ENCODE measurements at places on chromosomes 13 and 19.

- DNase-seq, result peak; percentile 94
Measured at GRCh38 chr19:16180611-16181010, 4.6 kb upstream of the FAM32A start.

DNA sequence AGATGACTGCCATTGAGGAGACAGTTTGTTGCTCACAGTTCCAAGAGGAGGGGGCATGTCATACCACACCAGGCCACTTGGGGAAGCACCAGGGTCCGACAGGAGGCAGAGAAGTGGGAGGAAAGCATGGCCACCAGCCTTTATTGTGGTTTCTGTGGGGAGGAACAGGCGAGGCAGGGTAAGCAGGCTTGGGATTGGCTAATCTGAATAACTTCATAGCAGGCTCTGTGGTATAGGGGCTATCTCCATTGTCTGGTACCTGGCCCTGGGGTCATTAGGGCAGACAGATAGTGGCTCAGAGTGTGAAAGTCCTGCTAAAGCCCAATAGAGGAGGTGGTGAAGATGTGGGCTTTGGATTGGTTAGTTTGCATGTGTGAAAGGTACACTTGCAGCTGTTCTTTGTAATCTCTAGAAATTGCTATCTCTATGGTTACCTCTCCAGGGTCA is 35.5 kb downstream of the CBY2 start:
- DNase-seq, result no peak

DNA sequence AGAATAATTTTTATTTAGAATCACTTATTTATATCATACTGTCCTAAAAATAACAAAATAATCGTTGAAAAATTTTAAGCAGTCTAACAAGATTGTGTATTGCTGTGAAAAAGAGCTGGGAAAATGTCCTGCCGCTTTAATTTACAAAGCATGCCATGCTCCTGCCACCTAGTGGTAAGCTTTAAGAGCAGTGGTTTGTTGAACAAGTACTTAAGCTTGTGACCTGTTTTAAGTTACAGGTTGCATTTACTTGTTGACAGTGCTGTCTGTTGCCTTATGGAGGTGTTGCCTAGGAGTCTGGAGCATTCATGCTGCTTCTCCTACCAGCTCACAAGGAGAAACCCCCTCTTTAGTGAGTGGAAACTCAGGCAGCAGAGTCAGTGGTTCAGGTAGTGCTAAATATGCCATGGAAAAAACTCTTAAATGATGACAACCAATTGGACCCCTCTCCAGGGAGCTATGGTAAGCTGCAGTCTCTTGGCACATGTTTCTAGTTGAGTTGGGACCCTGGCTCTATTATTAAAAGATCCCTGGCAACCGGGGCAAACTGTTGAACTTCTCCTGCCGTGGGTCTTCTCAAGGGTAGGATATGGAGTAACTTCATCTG is 68.4 kb downstream of the SPATA13 start:
- DNase-seq, result peak; percentile 56

GRCh38 chr19:7528192-7528519 is 5.7 kb downstream of the MCOLN1 start:
- DNase-seq, result no peak

DNA sequence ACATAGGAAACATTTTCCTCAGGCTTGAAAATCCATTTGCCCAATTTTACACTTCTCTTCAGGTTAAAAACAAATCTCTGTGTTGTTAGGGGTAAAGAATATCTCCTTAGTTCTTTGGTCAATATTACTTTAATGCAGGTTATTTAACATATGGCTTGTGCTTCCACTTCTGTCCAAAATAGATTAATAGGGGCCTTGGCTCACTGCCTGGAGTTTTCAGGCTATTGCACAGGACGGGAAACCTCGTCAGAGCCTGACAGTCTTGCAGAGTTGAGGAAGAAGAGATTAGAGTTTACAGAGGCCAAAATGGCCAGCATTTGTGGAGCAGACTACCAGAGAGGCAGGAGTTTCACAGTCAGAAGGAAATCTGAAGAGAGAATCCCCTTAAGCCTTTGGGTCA is 863.9 kb upstream of the GPC6 start:
- DNase-seq, result no peak

DNA sequence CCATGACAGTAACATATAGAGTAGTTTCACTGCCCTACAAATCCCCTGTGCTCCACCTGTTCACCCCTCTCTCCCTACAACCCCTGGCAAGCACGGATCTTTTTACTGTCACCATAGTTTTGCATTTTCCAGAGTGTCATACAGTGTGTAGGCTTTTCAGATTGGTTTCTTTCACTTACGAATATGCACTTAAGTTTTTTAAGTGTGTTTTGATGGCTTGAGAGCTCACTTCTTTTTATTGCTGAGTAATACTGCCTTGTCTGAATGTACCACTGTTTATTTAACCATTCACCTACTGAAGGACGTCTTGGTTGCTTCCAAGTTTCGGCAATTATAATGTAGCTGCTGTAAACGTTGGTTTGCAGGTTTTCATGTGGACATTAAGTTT is 175.1 kb downstream of the ITGBL1 start:
- no peak for DNase-seq

- DNase-seq, result no peak
Measured at GRCh38 chr19:23259961-23260360, 9.8 kb upstream of the ZNF724 start.

DNA sequence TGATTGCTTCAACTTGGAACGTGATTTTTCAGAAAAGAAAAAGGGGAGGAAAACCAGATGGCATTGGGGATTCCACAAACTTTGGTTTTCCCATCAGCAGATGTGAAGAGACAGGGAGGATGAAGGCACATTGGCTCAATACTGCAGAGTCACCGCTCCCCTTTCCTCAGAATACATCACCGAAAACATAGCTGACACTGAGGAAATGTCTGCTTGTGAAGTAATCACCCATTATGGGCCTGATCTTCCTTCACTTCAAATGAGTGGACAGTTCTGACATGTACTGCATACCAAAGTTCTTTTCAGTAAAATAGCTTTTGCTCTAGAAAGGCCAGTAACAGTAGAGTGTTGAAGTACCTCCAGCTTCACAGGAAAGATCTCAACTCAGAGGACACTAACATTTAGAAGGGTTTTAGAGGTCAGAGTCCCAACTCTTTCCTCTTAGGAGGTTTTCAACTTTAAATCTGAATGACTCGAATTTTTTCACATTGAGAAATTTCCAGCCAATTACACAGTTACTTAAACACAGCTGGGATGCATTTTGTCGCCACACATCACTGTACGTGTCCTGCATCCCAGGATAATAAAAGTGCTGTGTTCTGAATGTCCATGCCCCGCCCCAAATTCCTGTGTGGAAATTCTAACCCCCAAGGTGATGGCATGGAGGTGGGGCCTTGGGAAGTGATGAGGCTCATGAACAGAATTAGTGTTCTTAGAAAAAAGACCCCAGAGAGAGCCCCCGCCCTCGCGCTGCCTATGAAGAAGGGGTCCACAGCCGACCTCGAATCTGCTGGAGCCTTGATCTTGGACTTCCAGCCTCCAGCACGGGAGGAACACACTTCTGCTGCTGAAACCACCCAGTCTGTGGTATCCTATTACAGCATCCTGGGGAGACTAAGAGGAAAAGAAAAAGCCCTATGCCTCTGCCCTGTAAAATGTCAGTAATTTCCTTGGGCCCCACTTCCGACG is 77.7 kb downstream of the COL4A1 start:
- DNase-seq, result peak; percentile 55

DNA sequence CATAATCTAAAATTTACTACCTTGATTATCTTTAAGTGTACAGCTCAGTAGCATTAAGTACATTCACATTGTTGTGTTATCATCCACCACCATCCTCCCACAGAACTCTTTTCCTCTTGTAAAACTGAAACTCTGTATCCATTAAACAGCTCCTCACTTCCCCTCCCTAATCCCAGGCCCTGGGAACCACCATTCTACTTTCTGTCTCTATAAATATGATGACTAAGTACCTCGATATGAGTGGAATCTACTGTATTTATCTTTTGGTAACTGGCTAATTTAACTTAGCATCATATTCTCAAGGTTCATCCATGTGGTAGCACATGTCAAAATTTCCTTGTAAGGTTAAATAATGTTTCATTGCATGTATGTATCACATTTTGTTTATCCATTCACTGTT is 49.0 kb upstream of the POMP start:
- peak; percentile 89 for DNase-seq

DNA sequence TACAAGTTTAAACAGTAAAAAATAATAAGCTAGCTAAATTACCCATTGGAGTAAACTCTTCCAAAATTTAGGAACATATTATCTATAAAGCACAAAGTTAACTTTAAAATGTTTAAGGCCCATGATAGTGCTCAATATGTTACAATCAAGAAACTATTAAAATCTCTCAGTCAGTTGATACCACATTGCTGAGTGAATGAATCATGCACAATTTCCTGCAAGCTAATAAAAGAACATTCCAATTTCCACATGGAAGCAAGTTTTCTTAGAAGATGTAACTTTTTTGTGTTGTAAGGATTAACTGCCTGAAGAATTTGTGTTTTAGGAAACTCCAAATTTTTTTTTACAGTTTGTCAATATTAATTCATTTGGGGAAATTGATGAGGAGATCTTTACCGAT is 666.6 kb downstream of the SLITRK1 start:
- DNase-seq, result peak; percentile 85

DNA sequence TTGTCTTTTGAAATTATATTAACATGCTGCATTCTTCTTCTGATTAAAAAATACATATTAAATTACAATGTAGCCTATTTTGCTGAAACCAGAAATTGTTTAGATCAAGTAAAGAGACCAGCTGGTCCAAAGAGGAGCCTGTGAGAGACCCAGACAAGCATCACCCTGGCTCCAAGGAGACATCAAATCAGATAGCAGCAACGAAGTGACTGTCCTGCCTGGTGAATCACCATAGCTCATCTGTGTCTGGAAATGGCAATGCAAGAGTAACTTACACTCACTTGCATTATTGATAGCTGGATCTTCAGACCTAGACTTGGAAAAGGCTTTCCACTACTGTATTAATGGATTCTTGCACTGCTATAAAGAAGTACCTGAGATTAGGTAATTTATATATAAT is 169.1 kb downstream of the KCTD12 start:
- peak; percentile 75 for DNase-seq

GRCh38 chr19:3673506-3674439 is 26.5 kb downstream of the PIP5K1C start:
- DNase-seq, result no peak

GRCh38 chr19:8302357-8302691 is 5.8 kb downstream of the CD320 start:
- no peak for DNase-seq

DNA sequence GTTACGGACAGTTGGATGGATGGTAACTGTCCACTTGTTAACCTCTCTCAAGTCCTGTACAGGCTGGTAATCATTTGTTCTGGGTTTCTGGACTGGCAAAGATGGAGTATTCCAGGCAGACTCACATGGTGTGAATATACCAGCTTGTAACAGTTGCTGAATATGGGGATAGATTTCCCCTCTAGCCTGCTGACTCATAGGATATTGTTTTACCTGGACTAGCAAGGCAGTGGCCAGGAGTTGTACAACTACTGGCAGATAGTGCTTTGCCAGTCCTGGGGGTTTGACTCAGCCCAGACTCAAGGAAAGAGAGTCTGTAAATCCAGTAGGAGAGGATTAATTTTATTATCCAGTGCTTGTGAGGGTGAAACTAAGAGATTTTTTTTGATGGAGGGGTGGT is 74.0 kb downstream of the ZNF100 start:
- DNase-seq, result no peak

GRCh38 chr19:58150328-58150921 is at the start of gene ZNF329:
Gene ZNF329, minus strand, starts transcription at chr19:58150789. Its CDS starts 21,286 bp downstream, at chr19:58129503.
- peak; percentile 82 for DNase-seq

DNA sequence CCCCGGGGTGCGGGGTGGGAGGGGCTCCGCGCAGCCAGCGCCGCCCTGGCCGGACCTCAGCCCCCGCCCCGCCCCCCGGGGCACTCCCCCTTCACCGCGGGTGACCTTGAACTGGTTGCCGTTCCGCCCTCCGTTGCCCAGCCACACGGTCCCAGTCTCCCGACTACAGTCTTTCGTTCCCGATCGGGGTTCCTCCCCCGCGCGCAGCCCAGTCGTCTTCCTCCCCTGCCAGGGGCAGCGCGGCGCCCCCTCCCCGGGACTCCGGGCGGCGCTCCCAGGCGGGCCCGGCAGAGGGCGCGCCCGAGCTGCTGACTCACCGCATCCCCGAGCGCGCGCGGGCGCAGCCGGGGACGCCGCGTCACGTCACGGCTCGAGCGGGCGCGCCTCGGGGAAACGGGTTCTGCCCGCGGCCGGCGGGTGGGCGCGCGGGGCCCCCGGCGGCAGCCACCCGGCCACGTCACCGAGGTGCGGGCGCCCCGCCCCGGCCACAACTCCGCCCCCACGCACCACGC is 459 bp downstream of the MIDN start:
- peak; percentile 84 for DNase-seq

GRCh38 chr13:37294472-37294871 is 189.0 kb upstream of the CSNK1A1L start:
- DNase-seq, result no peak

DNA sequence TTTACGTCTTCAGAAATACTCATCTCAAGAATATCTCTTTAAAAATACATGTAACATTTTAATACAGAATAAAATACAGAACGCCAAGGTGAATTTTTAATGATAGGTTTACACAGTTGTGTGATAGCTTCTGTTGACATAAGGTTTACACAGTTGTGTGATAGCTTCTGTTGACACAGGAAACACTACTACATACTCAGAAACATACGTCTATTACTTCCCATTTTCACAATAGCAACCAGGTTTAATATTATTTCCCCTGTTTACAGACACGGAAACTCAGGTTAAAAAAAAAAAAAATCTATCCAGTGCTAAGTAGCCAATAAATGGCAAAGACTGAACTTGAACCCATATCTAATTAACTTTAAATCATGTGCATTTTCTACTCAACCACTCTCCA is 571.2 kb downstream of the LIG4 start:
- DNase-seq, result no peak

- DNase-seq, result peak; percentile 62
Measured at GRCh38 chr13:59755632-59756290, 408.0 kb downstream of the DIAPH3 start.

GRCh38 chr19:861756-862580 is 2.5 kb downstream of the CFD start:
- DNase-seq, result no peak

- no peak for DNase-seq
Measured at GRCh38 chr13:43074824-43075510, 51.6 kb downstream of the DNAJC15 start.

- no peak for DNase-seq
Measured at GRCh38 chr13:95234242-95234641, 67.0 kb downstream of the ABCC4 start.

GRCh38 chr19:54916822-54917221 is 10.9 kb downstream of the NCR1 start:
- DNase-seq, result no peak

GRCh38 chr19:5593343-5594255 is 25.8 kb upstream of the TINCR start:
- DNase-seq, result no peak

DNA sequence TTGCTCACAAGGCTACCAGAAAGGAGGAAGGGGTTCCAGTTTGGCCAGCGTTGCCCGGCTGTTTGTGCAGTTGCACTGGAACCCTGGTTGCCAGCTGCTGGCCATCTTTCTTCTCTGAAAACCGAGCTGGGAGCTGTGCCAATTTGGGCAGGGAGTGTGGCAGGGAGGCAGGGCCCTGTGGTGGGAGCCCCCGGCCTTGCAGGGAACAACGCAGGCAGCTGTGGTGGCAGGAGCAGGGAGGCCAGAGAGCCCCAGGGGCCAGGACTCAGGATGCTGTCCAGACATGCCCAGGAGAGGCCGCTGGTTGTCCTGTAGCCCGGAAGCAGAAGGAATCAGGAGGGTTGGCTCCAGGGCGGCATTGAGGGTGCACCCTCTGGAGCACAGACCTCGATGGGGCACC is 4.8 kb downstream of the KMT5C start:
- peak; percentile 29 for DNase-seq

GRCh38 chr19:3480383-3481091 is at the start of gene SMIM24:
Gene SMIM24, minus strand, starts transcription at chr19:3480525. Its CDS starts 62 bp downstream, at chr19:3480463.
- no peak for DNase-seq

- no peak for DNase-seq
Measured at GRCh38 chr13:95492044-95492801, 60.3 kb upstream of the CLDN10 start.

Measured in fibroblast of skin of back (primary cell).